ENCODE measurements at places on chromosomes 13 and 19. TPM values are rescaled to one million over a fixed set of nuclear protein-coding genes. Genes with fewer than 3 reads are reported as not detected.

ANGPTL4 gene
- 6.9 TPM for total RNA-seq

ZNF14 gene
- 7.9 TPM for total RNA-seq

UTP14C gene
- 11.6 TPM for total RNA-seq

CCL25 gene
- total RNA-seq, result not detected

SULT2A1 gene
- total RNA-seq, result not detected

GPR32 gene
- total RNA-seq, result not detected

PINLYP gene
- 2.0 TPM for total RNA-seq

HDGFL2 gene
- 64.4 TPM for total RNA-seq

ITGBL1 gene
- 70.7 TPM for total RNA-seq

TUBB4A gene
- total RNA-seq, result not detected

RNF17 gene
- 0.17 TPM for total RNA-seq

BEST2 gene
- total RNA-seq, result not detected

DAND5 gene
- total RNA-seq, result not detected

SELENOV gene
- not detected for total RNA-seq

SCEL gene
- total RNA-seq, result not detected

NALCN gene
- 1.8 TPM for total RNA-seq

EDNRB gene
- total RNA-seq, result 48.1 TPM

SIGLEC8 gene
- not detected for total RNA-seq

Measured in smooth muscle cell of trachea (primary cell).